NCI-H2081 treated with DMSO at 0.1 percent for 48 hours (cell line): ENCODE measurements at places on chromosomes 5 and 9.

GRCh38 chr9:118891213-118891612, 478.0 kb downstream of the BRINP1 start:
- DNase-seq = no peak

- no peak for DNase-seq
Observed at GRCh38 chr9:83238871-83239640, 176.1 kb upstream of the RASEF start.

GRCh38 chr5:15440434-15440833, 59.5 kb upstream of the FBXL7 start:
- no peak for DNase-seq

GRCh38 chr9:2320114-2320513, 301.5 kb upstream of the VLDLR start:
- DNase-seq = no peak

- DNase-seq = no peak
Observed at GRCh38 chr5:93048858-93049257, 532.2 kb downstream of the NR2F1-AS1 start.

DNA sequence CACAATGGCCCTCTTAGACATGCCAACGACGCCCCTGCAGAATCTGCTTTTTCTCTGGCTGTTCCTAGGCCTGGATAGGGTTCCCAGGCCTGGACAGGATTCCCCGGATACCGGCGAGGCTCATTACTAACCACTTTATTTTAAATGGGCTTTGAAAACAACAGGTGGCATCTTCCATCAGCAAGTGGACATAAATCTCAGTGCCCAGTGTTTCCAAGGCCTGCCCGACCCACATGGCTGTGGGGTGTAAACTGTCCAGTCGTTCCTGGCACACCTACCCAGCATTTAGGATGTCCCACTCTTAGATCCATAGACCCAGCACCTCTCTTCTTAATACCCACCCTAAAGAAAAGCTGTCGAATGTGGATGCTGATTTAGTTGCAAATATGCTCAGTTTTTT, 896 bp downstream of the CMBL start:
- DNase-seq = no peak

DNA sequence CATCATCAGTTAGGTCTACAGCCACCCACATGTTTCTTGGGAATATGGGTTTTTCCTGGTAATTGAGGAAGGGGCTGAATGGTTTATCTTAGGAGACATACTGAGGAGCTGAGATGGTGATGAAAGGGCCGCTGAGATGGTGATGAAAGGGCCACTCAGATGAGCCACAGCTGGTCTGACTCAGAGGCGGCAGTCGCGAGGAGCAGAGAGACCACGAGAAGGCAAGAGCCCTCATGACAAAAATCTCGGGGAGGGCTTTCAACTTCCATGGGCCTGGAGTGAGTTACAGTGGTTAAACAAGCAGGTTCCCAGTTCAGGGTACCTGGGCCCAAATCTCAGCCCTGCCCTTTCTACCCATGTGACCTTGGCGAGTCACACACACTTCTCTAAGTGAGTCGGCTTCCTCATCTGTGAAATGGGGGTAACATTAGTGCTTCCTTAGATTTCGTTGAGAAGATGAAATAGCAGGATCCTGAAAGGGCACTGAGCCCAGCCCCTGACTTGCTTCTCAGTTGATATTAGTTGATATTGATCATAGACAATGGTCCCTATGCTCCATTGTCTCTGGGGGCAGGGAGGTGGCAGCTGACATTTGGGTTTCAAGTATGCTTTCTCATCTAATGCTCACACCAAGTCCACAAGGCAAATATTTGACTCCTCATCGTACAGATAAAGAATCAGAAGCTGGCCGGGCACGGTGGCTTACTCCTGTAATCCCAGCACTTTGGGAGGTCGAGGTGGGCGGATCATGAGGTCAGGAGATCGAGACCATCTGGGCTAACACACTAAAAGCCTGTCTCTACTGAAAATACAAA, 169.5 kb downstream of the RGS3 start:
- DNase-seq = no peak

DNA sequence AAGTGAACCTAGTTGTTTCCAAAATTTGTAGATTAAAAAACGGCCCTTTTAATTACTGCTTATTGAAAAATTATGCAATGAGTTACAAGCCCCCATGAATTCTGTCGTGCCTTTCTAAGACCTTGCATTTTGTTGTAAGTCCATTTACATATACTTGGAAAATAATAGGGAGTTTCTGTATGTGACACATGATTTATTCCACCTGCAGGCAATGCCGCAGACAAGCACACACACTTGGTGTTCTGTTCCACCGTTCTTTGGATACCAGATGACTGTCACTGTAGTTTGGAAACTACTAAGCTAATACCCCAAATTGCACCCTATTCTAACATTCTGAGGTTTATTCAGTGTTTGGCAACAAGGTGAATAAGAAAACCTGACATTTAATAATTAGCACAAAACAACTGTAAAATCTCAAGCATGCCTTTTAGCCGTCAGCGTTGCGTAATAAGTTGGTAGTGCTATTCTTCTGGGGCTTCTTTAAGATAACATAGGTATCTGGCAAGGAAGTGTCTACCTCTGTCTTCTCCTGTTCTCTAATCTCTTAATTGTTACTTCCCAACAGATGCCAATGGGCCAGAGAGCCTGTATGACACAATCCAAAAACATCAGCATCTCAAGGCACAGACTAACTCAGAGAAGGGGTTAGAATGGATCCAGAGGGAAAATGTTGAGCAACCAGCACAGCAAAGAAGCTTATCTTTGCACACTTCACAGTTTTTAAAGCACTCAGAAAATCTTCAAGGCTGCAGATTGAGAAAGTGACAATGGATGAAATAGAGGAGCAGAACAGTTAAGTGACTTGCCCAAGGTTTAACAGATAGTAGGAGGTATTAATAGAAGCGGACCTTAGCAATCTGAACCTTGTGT, 48.2 kb upstream of the DPYSL3 start:
- no peak for DNase-seq

GRCh38 chr5:41925555-41925951, 472 bp downstream of the FBXO4 start:
- no peak for DNase-seq

DNA sequence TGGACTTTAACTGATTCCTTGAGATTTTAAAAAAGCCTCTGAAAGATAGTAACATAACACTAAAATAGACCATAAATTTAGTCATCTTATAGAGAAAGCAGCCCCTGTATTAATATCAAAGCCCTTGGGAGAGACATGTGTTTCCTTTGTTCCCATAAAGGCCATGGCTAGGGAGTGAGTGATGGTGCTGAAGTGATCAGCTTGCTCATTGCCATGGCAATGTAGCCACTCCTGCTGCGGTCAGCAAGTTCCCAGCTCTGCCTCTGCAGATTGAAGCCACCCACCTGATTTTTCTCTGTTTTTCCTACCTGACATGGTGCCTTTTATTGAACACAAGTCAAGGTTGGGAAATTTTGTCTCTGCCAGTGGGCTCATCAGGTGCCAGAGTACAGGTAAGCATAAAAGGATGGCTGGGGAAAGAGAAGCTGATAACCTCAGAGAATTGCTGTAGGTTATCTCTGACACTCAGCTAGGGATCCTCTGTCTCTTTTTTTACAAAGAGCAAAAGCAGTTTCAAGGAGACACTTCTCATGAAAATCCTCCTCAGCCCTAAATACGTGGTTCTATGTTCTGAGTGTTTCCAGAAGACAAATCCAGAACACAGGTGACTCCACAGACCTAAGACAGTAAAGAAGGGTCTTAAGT, 296.3 kb upstream of the NMUR2 start:
- no peak for DNase-seq

DNA sequence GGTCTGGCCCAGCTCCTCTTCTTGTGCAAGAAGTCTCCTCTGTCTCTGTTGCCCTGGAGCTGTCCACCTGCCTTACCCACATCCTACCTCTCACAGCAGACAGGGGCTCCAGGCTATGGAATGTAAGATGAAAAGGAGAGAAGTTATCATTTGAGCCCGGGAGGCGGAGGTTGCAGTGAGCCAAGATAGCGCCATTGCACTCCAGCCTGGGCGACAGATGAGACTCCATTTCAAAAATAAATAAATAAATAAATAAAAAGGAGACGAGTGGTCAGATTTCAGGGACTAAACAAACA, 37.5 kb upstream of the DENND4C start:
- no peak for DNase-seq

- no peak for DNase-seq
Observed at GRCh38 chr9:136229096-136230065, 16.2 kb downstream of the QSOX2 start.

GRCh38 chr9:113397203-113397631, 3.9 kb downstream of the ALAD start:
- DNase-seq = no peak

DNA sequence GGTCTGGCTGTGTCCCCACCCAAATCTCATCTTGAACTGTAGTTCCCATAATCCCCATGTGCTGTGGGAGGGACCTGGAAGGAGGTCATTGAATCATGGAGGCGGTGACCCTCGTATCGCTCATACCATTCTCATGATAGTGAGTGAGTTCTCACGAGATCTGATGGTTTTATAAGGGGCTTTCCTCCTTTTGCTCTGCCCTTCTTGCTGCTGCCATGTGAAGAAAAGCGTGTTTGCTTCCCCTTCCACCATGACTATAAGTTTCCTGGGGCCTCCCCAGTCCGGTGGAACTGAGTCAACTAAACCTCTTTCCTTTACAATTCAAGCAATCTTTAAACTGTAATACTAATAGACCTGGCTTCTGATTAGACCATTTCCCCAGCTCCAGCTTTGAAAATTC, 92.2 kb upstream of the SARDH start:
- DNase-seq = no peak

GRCh38 chr9:91837981-91838731, 111.9 kb downstream of the ROR2 start:
- peak; percentile 4 for DNase-seq
